ENCODE measurements at places on chromosomes 3 and 15. TPM values are rescaled to one million over a fixed set of nuclear protein-coding genes. Genes with fewer than 3 reads are reported as not detected.

Gene PLCB2
- total RNA-seq = 2.5 TPM

Gene C3orf85
- not detected for total RNA-seq

Gene GPR27
- 6.7 TPM for total RNA-seq

Gene NR2E3
- total RNA-seq = not detected

Gene PPM1L
- total RNA-seq = 30.1 TPM

Gene PXK
- 12.5 TPM for total RNA-seq

DNA sequence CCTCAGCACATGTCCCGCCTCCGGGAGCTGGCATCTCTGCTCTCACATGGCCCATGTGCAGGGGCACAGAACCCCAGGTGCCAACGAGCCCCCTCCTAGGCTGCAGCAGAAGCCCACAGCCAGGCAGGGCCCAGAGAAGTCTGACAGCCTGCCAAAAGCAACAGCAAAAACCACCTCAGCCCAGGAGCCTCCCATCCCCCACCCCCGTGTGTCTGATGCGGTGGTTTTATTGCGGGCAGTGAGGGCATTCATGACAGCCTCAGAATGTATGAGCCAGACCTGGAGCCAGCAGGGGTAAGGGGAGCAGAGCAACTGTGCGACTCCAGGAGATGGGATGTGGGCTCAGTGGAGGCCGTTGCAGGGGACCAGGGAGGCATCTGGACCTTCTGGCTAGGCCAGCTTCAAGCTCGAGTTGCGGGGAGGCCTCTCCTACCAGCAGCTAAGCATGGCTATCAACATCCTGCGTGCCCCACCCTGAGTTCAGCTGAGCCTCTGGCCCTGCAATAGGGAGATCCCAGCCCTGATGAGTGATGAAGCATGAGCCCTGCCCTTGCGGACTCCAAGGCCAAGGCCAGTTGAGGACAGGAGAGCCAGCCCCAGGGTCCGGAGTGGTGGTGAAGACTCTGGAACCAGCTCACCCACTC is 52.5 kb downstream of the CYP11A1 start:
- DNase-seq = no peak
- H3K36me3 ChIP-seq = no peaks in the 10 kb centered on the region
- H3K4me3 ChIP-seq = no peak overlapping the region
- H3K4me1 ChIP-seq = peaks cover 28% of the 10 kb centered on the region
- H3K27me3 ChIP-seq = peaks cover 33% of the 10 kb centered on the region

DNA sequence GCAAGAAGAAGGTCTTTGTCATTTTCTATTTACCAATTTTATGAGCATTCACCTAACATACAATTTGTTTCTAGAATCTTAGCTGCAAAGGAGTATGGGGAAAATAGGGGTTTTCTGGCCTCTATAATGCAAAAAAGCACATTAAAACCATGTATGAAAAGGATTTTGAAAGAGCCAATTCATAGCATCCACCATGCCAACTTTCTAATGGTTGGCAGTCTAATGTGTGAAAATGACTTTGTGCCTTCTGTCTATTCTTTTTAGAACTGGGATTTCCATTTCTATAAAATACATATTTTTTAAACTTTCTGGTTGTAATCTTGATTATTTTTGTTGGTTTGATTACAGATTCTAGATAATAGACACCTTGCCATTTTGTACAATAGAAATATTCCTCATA is 333.7 kb upstream of the CNTN6 start:
- H3K27me3 ChIP-seq = no peaks in the 10 kb centered on the region
- no peaks in the 10 kb centered on the region for H3K4me1 ChIP-seq
- no peak for DNase-seq

- no peak overlapping the region for H3K4me3 ChIP-seq
- no peaks in the 10 kb centered on the region for H3K27me3 ChIP-seq
- H3K4me1 ChIP-seq = peaks cover 3% of the 10 kb centered on the region
Measured at GRCh38 chr3:141537856-141538255, 51.0 kb downstream of the RASA2 start.

DNA sequence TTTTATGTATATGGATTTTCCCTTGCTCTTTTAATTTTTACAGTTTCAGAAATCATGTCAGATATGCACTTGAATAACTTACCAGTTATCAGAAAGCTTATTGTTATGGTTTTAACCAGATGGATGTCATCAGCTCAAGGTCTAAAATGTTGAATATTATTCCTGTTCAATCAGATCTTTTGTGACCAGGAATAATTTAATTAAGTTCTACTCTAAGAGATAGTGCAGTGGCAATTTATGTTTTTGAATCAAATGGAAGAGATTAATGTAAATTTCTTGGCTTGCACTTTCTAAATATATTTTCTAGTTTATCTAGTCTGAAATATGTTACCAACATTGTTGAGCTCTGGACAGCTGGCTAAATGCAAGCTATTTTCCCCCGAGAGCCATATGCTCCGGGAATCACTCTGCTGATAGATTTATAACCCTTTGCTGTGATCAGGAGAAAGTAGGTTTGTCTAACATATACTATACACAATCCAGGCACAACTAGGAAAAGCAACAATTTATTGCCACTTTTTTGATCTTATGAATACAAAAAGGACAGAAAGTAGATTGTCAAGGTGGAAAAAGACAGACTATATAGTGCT is 76.8 kb upstream of the CD96 start:
- H3K4me3 ChIP-seq = no peak overlapping the region
- no peak for DNase-seq
- H3K4me1 ChIP-seq = no peaks in the 10 kb centered on the region
- no peak overlapping the region for H3K27ac ChIP-seq

- peaks cover 43% of the 10 kb centered on the region for H3K4me1 ChIP-seq
- DNase-seq = no peak
- no peaks in the 10 kb centered on the region for H3K27me3 ChIP-seq
Measured at GRCh38 chr3:129690406-129690805, 83.9 kb upstream of the PLXND1 start.

- no peaks in the 10 kb centered on the region for H3K36me3 ChIP-seq
- DNase-seq = no peak
- no peak overlapping the region for H3K4me3 ChIP-seq
- H3K27me3 ChIP-seq = no peaks in the 10 kb centered on the region
- H3K4me1 ChIP-seq = peaks cover 3% of the 10 kb centered on the region
Measured at GRCh38 chr3:120802916-120803315, 60.4 kb downstream of the GTF2E1 start.

GRCh38 chr3:10981961-10982360 is 10.6 kb upstream of the SLC6A1 start:
- H3K27ac ChIP-seq = no peak overlapping the region
- no peaks in the 10 kb centered on the region for H3K4me1 ChIP-seq
- no peak for DNase-seq
- H3K27me3 ChIP-seq = peaks cover 43% of the 10 kb centered on the region
- H3K36me3 ChIP-seq = no peaks in the 10 kb centered on the region
- no peak overlapping the region for H3K4me3 ChIP-seq

DNA sequence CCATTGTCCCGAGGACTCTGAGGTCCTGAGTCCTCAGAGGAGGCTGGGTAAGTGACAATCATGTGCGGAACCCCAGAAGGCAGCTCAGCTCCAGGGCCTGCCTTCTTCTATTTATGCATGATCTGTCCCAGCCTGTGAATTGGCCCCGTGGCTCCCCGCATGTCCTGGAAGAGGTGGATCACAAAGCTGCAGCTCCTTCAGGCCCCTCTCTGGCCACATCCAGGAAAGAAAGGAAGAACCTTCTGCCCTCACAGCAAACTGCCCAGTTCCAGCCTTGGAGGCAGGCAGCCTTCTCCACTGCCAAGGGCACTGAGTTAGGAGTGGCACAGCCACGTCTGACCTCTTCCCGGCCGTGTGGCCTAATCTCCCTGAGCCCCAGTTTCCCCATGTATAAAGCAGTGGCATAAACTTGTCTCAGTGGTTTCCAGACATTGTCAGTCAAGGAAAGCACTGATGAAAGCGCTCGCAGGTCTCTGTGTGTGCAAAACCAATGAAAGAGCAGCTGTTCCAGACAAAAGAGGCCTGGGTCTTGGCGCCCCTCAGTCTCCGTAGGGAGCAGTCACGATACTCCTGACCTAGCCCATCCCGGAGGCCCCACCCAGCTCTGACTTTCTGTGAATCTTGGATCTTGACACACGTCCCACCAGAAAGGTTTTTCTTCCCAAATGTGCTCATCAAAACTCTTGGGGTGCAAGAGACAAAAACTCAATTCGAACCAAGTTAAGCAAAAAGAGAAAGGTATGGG is 497.3 kb downstream of the SHQ1 start:
- H3K36me3 ChIP-seq = no peaks in the 10 kb centered on the region
- H3K27ac ChIP-seq = no peak overlapping the region
- peaks cover 3% of the 10 kb centered on the region for H3K4me1 ChIP-seq
- DNase-seq = no peak

- no peak for DNase-seq
- H3K4me3 ChIP-seq = no peak overlapping the region
- peak overlapping the region; percentile 13 for H3K27ac ChIP-seq
- peaks cover 28% of the 10 kb centered on the region for H3K27me3 ChIP-seq
- peaks cover 3% of the 10 kb centered on the region for H3K36me3 ChIP-seq
Measured at GRCh38 chr3:127358641-127359040, 70.8 kb upstream of the PRR20G start.

Data from progenitor cell of endocrine pancreas (in vitro differentiated cells).